ENCODE measurements at places on chromosomes 7 and 10.

DNA sequence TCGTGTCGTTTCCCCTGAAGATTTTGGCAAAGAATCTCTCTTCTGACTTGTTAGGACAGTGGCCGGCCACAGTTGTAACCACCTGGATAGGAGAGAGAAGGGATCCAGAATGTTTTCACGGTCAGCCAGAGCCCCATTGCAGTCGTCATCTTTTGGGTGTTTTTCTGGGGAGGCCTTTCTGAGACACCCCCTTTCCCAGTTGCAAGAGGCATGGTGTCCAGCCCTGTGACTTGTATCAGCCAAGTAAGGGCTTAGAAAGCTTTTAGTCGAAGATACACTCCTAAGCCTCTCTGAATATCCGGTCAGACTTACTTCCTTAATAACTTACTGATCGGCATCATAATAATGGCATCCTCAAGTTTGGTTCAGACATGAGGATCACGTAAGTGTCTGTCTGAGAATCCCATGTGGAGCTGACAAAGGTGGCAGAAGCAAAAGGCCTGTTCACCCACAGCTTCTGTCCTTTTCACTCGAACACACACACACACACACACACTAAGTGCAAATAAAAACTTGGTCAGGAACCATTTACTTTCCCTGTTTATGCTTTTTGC is 435.7 kb upstream of the GALNT17 start:
- DNase-seq = no peak

DNA sequence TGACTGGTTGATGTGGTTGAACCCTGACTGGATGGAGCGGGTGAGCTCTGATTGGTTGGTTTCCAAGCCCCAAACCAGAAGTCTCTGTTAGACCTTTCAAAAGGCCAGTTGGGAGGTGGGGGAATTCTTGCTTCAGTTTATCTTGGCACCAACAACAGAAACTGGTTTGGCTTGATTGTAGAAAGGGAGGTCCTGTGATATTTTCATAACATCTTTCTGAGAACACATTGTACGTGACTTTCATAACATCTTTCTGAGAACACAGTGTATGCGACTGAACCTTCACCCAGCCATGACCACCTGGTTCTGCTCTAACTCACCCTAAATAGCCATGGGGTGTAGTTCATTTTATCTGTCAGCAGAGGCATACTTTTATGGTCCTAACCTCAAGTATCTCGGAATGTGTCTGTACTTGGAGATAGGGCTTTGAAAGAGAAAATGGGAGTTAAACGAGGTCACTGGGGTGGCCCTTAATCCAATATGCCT is 88.3 kb downstream of the GALNT17 start:
- DNase-seq = no peak

GRCh38 chr7:100119970-100120732 is 717 bp downstream of the CNPY4 start:
- peak; percentile 34 for DNase-seq

- DNase-seq = no peak
Measured at GRCh38 chr7:47371733-47372368, 210.1 kb downstream of the TNS3 start.

DNA sequence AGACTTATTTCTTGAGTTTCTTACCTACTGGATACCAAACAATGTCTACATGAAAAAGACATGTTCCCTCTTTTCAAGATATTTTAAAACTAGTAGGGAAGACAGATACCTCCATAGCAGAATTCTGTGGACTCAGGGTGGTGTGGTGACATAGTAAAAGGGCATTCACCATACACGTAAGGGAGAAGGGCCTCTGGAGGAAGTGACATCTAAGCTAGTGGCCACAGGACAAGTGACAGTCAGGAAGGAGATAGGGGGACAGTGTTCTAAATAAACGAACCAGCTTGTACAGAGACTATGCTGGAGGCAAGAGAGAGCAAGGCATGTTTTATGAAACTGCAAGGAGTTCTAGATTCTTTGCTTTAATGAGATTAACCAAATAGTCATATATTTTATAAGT is 321.7 kb upstream of the LRGUK start:
- no peak for DNase-seq

- DNase-seq = no peak
Measured at GRCh38 chr10:68462536-68462935, 9.2 kb downstream of the DNA2 start.

GRCh38 chr10:107497024-107497423 is 332.5 kb upstream of the SORCS1 start:
- DNase-seq = no peak

DNA sequence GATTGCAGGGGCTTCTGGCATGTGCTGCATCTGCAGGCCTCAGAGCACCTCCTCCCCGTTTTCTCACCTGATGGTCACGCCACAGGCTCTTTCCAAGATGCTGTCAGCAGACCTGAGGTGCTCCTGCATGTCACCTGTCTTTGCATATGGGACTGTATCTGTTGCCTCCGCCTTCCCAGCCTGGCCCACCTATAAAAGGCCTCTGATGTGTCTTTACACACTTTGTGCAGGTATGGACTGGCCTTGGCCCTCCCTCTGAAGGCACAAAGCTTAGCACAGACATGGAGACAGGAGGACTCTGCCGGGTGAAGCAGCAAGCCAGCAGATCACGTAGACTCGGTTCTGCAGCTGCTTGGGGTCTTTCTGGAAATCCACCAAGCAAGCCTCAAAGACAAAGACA is 220.9 kb upstream of the PPP2R2D start:
- no peak for DNase-seq

DNA sequence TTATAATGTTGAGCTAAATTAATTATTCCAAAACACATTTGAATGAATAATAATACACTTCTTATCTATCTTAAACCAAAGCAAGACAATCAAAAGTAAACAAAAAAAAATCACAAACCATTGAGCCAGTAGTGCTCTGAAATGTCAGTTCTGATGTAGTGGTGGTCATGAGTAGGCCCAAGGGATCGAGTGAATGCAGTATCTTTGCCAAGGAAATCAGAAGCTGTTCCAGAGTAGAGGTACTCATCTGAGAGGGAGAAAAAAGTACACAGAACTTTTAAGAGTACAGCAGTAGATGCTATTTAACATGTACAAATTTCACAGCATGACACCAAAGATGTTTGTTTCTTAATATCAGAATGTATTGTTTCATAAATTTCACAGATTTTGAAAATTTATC is 121.5 kb downstream of the SEMA3D start:
- DNase-seq = no peak

GRCh38 chr7:158124671-158125079 is 462.9 kb downstream of the PTPRN2 start:
- no peak for DNase-seq

GRCh38 chr7:2517026-2517425 is 2.5 kb upstream of the LFNG start:
- no peak for DNase-seq

GRCh38 chr10:89053555-89053954 is 63.0 kb downstream of the FAS start:
- no peak for DNase-seq

DNA sequence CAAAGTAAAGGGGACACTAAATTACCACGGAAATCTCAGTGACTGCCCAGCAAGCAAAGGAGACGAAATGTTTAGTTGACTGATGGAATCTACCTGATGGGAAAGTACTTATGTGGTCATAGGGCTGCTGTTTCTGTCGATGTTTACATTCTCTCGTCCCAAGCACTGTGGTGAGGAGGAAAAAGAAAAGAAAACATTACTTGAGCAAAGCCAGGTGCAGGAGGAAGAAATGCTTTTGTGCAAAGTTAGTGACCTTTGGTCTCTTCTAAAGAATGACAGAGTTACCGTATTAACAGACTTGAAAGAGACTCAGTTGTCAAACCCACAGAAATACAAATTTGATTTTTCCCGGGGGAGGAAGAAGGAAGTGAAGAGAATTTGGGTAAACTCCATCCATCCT is 43.3 kb upstream of the FMC1 start:
- DNase-seq = no peak

DNA sequence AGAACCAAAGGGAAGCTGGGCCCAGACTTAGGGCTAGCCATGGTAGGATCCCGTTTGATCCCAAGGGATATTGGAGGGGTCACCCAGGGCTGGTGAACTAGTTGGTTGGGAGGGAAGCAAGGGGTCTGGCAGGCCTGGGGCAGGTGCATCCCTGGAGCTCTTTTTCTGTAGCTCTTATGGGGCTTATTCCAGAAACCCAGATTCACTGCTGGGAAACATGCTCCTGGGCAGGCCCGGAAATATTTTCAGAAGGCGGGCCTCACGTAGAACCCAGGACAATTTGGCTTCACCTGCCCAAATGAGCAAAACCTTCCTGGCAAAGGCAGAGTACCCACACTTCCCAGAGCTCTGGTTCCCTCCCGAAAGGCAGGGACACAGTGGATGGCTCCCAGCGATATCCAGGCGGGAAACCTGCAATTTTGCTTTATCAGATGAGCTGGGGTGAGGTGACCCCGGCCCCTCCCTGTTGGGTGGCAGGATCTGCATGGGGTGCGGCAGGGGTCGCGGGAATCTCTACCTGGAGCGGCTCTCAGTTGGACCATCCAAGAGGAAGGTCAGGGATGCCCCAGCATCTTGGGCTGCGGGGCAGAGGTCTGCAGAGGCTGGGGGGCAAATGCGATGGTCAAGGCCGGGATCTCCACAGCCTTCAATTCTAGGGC is 533.9 kb downstream of the TCERG1L start:
- DNase-seq = no peak

GRCh38 chr7:90455163-90456030 is 14.0 kb upstream of the PTTG1IP2 start:
- no peak for DNase-seq

GRCh38 chr10:8060704-8061121 is 6.2 kb downstream of the GATA3 start:
- DNase-seq = no peak

GRCh38 chr10:116848944-116849247 is 403 bp upstream of the ENO4 start:
- no peak for DNase-seq

- DNase-seq = no peak
Measured at GRCh38 chr10:61898435-61898778, 3.1 kb upstream of the ARID5B start.

DNA sequence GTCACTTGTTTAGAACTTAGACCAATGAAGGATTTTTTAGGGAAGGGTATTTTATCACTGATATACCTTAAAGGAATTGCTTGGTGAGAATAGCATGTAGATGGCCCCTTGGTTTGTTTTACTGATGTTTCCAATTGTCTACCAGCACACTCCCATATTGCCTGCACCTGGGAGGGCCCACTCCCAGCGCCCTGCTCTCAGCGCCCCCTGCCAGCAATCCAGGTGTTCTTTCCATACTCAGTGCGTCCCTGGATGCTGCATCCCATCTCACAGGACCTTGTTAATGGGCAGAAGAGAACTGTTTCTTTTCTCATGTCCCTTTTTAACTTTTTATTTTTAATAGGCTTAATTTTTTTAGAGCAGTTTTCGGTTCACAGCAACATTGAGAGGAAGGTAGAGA is 24.1 kb upstream of the SFRP5 start:
- DNase-seq = no peak

- DNase-seq = no peak
Measured at GRCh38 chr10:123205041-123205440, 50.8 kb downstream of the BUB3 start.

GRCh38 chr7:121578669-121579068 is 182.6 kb upstream of the FAM3C start:
- no peak for DNase-seq

- DNase-seq = no peak
Measured at GRCh38 chr7:44273681-44274622, 51.4 kb downstream of the CAMK2B start.
